Fibroblast of skin of right quadriceps (primary cell): ENCODE measurements at places on chromosomes 1 and 21.

GRCh38 chr1:101769520-101769919 lies 227.2 kb downstream of the OLFM3 start:
- DNase-seq, result no peak

DNA sequence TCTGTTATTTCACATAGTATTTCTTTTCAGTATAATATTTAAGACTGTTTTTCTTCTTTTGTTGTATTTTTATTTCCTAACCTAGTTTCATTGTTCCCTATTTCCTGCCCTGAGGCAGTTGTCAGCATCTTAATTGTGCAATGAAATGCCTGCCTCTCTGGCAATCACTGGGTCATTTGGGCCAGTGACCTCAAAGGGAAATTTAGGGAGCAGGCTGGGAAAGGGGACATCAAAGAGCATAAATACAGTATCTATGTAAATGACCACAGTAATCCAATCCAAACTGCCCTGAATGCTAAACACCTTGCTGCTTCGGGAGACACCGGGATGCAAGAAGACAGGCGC lies 147.8 kb downstream of the TLR5 start:
- no peak for DNase-seq

DNA sequence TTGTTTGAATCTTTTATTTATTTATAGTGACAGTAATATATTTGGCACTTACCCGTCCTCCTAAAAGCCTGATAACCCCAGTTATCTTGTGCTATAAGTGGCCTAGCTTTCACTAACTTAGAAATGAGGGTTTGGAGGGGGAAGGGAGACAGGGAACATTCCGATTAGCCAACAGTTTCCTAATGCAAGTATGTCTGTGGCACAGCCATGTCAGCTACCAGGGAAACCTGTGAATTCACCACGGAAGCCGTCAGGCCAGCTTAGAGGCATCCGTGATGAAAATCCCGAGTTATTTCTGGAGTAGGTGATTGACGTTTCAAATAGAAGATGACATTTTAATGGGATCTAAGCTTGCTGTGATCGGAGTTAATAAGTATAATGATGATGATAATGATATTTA lies 39.4 kb upstream of the BCL10 start:
- DNase-seq, result peak; percentile 46

DNA sequence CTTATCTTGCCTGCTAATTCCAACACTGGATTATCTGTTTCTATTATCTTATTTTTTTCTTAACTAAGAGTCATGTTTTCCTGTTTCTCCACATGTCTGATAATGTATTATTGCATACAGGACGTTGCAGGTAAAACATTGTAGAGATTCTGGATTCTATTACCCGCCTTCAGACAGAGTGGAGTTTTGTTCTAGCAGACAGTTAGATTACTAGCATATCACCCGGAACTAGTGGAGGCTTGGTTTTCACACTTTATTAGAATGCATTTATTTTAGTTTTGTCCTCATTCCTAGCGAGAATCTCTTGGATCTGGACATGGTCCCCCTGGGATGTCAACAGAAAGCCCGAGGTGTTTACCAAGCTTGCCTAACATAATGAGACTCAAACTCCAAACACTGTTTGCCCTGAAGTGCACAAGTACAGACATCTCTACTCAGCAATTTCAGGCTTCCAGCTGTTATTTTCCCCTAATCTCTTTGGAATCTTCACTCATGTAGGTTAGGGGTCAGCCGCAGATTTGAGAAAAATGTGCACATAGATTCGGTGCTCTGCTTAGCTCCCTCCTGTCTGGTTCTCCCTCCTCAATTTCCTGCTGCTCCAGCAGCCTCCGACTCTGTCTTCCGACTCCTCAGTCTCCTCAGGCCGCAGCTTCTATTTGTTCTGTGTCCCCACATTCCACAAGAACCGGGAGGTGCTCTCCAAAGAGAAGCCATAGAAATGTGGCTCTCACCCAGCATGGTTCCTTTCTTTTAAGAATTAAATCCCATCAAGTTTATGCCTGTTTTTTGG lies 36.8 kb upstream of the PTPRF start:
- DNase-seq, result peak; percentile 25

DNA sequence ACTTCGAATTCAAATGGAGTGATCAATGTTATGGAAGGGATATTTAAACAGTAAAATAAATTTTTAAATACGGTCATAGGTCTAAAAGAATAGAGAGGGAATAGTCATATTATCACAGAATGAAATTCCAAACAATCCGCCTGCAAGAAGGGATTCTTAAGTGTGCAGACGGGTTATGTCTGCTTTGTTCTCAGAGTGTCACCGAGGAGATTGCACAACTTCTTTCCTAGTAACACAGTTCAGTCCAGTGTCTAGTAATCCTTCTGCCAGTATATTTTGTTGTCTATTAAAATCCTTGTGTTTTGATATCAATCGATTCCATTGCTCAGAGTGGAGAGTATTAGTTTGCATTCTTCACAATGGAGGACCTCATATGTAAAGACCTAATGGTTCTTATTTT lies 48.4 kb downstream of the LRRC53 start:
- no peak for DNase-seq

DNA sequence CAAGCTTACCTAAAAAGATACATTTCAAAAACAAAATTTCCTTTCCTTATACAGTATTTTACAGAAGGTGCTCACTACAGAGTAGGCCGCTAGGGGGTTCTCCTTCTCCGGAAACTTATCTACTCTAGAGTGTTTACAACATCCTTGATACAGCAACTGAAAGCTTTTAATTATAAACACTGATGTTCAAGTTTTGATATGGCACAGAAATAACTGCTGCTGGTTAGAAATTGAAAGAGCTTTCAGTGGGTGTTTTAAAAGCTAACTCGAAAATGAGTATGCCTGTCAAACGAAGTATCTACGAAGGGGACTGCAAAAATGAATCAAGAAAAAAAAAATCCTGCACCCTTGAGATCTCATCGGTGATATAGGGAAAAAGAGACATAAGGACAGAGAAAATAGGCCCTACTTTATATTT lies 1.0 kb downstream of the YOD1 start:
- peak; percentile 46 for DNase-seq

GRCh38 chr1:32486463-32487113 lies 21.7 kb downstream of the ZBTB8B start:
- no peak for DNase-seq

DNA sequence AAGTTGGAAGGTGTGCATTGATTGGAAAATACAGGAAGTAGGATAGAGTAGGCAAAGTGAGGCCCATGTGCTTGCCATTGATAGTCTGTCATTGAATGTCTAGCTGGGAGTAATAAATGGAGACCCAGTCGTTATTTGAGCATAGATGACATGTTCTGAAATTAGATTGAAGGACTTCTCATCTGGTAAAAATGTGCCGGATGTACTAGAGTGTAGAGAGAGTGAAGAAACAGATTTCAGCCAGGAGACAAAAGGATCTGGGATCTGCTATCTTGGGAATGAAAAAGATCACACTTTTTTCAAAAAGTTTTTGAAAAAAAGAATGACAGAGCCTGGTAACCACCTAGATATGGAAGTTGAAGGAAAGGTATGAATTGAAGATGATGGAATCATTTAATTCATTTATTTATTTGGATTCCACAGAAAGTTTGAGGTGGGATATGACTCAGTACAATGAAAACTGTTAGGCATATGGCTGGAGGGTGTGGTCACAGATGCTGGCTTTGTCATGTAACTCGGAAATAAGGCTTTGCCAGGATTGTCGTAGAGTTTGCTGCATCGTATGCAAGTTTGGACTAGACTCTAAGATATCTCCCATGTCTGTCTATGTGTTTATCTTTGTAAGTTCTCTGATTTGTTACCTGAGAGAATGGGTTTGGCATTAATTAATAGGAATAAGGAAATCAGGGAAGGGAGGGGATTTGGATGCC lies 137.1 kb downstream of the PBX1 start:
- no peak for DNase-seq

DNA sequence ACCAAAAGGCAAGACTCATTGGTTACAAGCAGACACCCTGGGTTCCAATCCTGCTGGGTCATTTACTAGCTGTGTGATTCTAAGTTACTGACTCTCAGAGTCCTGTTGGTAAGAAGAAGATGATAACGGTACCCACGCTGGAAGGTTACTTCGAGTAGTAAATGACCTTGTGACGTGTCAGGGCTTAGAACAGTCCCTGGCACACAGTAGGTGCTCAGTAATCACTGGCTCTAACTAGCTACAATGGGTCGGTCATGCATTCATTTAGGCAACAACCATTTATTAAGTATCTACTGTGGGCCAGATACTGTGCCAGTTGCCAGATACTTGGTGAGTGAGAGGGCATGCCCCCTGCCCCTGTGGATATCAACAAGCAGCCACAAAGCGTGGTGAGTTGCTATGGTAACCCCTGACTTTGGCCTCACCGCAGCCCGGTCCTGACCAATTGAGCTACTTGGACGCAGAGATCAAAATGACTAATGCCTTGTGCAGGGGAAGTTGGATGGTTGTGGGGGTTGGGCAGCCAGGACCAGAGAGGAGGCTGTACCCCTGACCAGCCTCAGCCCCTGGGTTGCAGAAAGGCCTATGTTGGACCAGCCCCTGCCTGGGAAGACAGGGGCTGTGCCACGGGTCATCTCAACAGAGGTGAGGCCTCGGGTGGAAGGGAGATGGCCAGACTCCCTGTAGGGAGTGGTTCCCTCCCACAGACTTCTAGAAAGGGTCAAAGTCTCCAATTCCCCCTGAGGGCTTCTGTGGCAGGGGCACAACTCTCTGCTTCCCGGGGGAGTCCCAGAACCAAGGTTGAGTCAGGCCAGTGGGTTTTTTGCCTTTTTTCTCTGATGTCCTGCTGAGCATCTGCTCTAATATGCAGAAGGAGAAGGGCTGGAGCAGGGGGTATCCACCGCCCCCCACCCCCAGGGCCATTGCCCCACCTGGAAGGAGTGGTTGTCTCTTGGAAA lies 16.0 kb downstream of the DHRS3 start:
- no peak for DNase-seq

DNA sequence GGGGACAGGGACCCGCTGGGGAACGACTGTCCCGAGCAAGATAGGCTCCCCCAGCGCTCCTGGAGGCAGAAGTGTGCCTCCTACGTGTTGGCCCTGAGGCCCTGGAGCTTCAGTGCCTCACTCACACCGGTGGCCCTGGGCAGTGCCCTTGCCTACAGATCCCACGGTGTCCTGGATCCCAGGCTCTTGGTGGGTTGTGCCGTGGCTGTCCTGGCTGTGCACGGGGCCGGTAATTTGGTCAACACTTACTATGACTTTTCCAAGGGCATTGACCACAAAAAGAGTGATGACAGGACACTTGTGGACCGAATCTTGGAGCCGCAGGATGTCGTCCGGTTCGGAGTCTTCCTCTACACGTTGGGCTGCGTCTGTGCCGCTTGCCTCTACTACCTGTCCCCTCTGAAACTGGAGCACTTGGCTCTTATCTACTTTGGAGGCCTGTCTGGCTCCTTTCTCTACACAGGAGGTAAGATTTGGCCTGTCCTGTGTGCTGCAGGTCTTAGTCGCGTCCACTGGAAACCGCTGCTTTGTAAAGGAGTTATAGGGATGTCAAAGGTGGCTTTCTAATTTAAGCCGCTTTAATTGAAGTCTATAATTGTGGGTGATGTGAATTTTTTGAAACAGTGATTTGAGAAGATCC lies 717 bp downstream of the UBIAD1 start:
- no peak for DNase-seq

DNA sequence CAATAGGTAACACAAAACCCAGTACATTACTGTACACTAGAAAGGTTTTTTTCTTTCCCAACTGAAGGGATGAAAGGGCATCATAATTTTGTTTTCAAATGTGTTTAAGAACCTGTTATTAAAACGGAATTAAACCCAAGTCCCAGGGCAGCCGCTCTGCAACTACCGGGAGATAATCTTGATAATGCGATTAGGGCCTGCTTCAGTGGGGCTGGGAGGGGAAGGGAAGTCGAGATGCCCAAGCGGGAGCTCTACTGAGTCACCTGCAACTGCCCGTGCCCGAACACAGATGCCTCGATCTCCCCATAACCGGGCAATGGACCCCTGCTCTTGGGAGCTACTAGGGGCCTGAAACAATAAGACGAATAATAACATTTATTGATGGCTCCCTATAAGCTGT lies 61.4 kb downstream of the KAZN start:
- no peak for DNase-seq

GRCh38 chr1:67058761-67059160 lies 4.8 kb upstream of the SLC35D1 start:
- peak; percentile 22 for DNase-seq

GRCh38 chr1:99565606-99566289 lies 80.2 kb upstream of the PALMD start:
- no peak for DNase-seq

DNA sequence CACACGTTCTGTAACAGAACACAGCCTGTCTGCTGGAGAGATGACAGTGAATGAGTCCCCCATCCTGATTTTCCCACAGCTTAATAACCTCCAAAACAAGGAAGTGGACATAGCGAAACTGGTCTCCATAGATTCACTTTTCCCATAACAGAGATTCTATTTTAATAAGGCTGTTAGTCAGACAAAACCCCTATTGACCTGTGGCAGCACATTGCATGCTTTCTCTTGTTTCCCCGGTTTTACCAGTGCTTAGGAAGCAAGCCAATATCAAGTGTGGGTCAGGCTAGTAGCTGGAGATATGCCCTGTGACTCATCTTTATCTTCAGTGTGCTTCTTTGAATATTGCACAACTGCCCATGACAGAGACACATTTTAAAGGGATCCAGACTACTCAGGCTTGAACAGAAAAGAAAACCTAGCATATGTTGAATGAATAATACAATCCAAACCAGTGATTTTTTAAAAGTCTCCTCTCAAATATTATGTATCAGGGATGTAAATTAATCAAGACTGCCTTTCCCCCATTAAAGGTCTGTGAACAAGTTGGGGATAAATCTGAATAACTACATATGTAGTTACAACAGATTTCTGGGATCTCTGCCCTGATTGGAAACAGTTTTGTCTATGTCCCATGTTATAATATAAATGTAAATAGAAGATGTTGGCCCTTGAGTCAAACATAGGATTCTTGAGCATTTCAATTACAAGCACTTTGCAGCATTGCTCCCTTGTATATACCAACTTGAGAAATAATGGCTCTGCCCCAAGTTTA lies 11.9 kb upstream of the CLDN8 start:
- peak; percentile 94 for DNase-seq

- DNase-seq, result no peak
These were observed 56.2 kb upstream of the MORC3 start for GRCh38 chr21:36263797-36264196.

DNA sequence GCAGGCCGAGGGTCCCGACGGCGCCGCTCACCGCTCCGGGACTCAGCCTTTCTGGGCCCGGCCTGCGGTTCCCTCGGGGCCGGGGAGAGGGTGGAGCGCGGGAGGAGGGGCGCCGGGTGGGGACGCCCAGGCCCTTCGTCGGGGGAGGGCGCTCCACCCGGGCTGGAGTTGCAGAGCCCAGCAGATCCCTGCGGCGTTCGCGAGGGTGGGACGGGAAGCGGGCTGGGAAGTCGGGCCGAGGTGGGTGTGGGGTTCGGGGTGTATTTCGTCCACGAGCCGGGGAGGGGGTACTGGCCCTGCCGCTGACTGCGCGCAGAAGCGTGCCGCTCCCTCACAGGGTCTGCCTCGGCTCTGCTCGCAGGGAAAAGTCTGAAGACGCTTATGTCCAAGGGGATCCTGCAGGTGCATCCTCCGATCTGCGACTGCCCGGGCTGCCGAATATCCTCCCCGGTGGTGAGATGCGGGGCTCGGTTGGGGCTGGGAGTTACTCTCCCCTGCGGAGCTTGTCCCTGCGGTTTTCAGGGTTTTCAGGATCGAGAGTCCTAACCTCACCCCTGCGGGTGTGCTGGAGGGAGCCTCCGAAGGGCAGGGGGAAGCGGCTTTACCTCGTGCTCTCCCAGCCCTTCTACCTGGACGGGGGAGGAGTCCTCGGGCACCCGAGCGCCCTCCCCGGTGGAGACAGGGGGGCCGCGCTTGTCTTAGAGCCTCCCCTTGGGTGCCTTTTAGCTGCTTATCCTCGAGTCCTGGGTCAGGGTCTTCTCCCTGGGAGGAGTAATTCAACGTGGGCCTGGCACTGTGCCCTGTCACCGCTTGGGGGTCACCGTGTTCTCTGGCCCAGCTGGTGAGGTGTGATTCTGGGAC lies 2.1 kb downstream of the SAMD11 start:
- DNase-seq, result peak; percentile 64
